ENCODE measurements at places on chromosomes 16 and 17.

DNA sequence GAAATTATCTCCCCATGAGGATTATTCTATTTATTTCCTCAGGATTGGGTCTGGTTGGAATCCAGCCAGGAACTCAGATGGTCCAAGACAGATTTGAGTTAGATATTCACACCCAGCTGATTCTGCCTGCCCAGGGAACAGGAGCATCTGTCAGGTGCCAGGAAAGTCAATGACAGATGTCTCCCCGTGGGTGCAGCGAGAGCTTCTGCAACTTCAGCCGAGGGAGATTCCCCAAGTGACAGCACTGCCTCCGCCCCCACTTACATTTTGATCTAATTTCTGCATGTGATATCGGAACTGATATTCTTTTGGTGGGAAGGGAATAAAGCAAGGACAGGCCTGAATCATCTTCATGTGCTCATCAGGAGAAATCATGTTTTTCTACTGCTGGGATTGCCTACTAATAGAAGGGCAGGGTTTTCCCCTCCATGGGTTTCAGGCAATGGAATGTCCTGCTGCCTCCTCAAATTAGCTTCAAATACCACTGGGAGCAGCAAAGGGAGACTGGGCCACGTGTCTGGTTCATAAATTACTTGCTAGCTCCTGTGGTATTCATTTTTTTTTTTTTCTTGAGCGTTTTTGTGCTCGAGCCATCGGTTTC lies 15.7 kb upstream of the DHX8 start:
- H3K4me3 ChIP-seq: peak overlapping the region; percentile 1
- peaks cover 16% of the 10 kb centered on the region for H3K4me1 ChIP-seq
- H3K36me3 ChIP-seq: no peaks in the 10 kb centered on the region
- peak; percentile 24 for DNase-seq
- H3K27me3 ChIP-seq: peaks cover 21% of the 10 kb centered on the region

DNA sequence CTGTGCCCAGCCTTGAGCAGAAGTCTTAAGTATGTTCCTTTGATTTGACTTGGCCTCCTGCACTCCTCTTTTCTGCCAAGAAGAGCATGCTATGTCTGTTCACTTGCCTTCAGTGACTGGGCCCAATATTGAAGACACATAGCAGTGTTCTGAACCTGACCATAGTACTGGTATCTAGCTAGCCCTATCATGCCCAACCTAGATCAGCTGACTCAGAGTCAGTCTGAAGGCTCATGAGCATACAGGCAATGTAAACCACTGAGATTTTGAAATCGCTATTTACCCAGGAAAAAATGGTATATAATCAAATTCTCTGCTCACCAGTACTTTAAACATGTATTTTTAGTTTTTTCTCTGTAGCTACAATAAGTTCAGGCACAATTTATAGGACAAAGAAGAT lies 129.4 kb downstream of the TANC2 start:
- H3K4me3 ChIP-seq: no peak overlapping the region
- DNase-seq: no peak
- no peak overlapping the region for H3K27ac ChIP-seq

GRCh38 chr16:79287424-79287917 lies 313.1 kb downstream of the MAF start:
- H3K4me3 ChIP-seq: peak overlapping the region; percentile 1
- no peak for DNase-seq
- H3K36me3 ChIP-seq: no peaks in the 10 kb centered on the region
- peaks cover 23% of the 10 kb centered on the region for H3K4me1 ChIP-seq
- H3K27me3 ChIP-seq: peaks cover 10% of the 10 kb centered on the region

GRCh38 chr16:68319185-68319908 lies 8.5 kb downstream of the PRMT7 start:
- no peak for DNase-seq
- peak overlapping the region; percentile 23 for H3K27ac ChIP-seq
- peaks cover 39% of the 10 kb centered on the region for H3K36me3 ChIP-seq
- H3K4me1 ChIP-seq: no peaks in the 10 kb centered on the region
- H3K27me3 ChIP-seq: no peaks in the 10 kb centered on the region

DNA sequence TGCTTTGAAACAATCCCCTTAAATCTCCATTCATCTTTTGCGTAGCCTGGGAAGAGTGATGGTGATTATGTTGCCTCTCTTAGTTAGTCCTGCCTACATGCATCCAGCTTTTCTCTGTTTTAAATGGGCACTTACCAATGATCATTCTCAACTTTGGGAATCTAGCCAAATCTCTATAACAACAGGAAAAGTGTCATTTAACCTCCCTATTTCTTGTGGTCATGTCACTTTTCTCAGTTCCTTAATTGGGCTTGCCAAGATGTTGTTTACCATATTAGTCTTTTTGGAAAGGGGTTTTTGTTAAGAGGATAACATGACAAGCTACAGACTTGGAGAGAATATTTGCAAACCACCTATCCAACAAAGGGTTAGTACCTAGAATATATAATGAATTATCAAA lies 15.6 kb upstream of the CLEC10A start:
- no peak overlapping the region for H3K27ac ChIP-seq
- DNase-seq: no peak
- peaks cover 4% of the 10 kb centered on the region for H3K27me3 ChIP-seq

Measured in nephron progenitor cell (in vitro differentiated cells).